ENCODE measurements at places on chromosomes 2 and 18. TPM values are rescaled to one million over a fixed set of nuclear protein-coding genes. Genes with fewer than 3 reads are reported as not detected.

- no peak for DNase-seq
Measured at GRCh38 chr2:85516653-85517389, 22.1 kb upstream of the MAT2A start.

DNA sequence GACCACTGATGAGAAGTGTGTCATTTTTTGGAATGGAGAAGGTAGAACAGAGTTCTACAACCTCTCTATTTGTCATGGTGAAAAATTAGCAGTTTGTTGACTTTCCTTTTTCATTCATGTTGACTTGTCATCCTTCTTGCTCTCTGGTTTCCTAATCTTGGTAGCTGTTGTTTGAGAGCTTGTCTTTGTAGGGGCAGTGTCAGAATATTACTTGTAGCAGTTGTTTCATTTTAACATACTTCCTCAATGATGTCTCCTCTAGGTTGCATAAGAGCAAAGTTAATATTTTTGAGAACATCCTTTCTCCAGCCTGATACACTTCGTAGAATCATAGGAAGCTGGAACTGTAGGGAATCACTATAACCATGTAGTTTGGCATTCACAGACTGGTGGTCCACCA lies 368.2 kb upstream of the FANCL start:
- no peak for DNase-seq

GRCh38 chr2:132969371-132969985 lies 299.5 kb upstream of the LYPD1 start:
- no peak for DNase-seq

GRCh38 chr2:28080911-28081310 lies 190.4 kb downstream of the BABAM2 start:
- no peak for DNase-seq

- DNase-seq = no peak
Measured at GRCh38 chr2:186560254-186560653, 29.6 kb upstream of the ITGAV start.

DNA sequence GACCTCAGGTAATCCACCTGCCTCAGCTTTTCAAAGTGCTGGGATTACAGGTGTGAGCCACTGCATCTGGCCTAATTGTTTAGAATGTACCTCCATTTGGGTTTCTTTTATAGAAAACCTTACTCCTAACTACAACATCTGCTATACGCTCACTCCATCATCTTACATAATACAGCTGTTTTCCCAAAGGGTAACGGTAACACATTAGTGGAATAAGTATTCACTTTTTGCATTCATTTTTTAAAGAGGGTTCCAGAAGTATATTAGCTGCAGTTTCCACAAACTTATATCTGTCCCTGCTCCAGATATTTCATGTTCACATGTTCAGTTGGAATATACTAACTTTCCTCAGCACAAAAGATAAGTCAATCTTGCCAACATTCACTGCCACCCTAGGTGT lies 640.1 kb upstream of the FSHR start:
- DNase-seq = no peak

DNA sequence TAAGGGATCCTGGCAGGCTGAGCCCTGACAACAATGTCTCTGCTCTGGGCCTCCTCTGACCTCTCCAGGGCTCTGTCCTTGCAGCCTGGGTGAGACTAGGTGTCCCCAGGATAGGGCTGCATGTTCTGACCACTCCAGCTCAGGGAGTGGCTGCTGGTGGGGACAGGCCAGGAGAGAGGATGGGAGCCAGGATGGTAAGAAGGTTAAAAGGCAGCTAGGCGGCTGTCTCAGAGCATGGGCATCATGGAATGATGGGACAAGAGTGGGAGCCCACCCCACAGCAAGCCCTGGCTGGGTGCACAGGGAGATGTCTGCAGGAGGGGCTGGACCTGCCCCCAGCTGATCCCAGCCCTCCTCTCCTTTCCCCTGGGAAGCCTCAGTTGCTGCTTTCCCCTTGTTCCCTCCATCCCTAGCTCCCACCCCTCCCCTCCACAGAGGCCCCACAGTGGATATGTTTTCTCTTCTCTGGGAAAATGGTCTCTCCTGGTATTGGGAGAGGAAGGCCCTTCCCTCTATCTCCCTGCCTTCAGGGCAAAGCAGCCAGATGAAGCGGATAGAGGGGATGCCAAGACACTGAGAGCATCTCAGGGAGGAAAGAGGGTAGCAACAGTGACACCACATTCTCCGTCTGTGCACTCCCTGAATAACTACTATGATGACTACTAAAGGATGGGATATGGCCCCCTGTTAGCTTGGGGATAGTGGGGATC lies 334.3 kb downstream of the DYSF start:
- no peak for DNase-seq

GRCh38 chr2:166337932-166338331 lies 37.8 kb downstream of the SCN9A start:
- DNase-seq = no peak

DNA sequence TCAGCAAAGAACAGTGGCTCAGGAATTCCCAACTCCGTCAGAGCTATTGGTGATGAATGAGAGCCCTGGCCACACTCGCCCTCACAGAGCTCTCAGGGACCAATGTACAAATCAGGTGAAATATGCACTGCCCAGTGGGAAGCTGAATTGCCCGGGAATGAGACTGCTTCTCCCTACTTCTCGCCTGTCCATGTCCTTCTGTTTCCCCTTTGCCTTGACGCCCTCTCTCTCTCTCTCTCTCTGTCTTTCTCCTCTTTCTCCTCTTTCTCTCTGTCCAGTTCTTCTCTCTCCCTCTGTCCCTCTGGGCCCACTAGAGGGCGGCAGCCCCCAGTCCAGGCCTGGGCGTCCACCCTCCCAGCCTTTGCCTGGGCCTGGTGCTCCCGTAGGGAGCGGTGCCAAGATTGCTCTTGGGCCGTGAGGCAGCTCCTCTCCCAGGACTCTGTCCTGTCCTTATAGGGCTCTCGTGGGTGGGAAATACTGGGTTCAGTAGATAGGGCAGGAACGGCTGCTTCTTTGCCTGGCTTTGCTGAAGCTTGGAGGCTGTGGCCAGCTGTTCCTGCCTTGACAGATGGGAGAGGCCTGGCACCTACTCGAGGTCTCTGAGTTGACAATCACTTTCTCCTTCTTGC lies 28.4 kb upstream of the PUM2 start:
- DNase-seq = peak; percentile 63

- DNase-seq = no peak
Measured at GRCh38 chr2:54626131-54626530, 97.3 kb upstream of the EML6 start.

- no peak for DNase-seq
Measured at GRCh38 chr2:25441353-25441752, 99.6 kb upstream of the DNMT3A start.

DNA sequence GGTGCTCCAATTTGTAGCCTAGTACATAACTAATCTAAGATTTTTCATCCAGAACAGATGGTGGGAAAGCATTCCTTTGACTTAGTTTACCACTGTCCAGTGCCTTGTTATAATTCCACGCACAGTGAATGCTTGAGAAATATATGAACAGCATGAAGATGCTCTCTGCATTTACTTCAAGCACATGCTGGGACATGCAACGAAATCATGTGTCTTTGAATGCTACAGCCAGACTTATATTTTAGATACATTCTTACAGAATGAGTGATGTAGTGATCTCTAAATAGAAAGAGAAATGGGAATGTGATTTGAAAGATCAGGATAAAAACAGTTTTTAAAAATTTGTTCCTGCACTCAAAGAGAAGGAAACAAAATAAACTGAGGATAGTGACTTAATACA lies 398.3 kb downstream of the FBXO15 start:
- no peak for DNase-seq

The RFTN2 gene
- polyA plus RNA-seq = 24.8 TPM

The CPO gene
- polyA plus RNA-seq = 1.2 TPM

The CYP26B1 gene
- 13.0 TPM for polyA plus RNA-seq
